ENCODE measurements at places on chromosomes 2 and 18. TPM values are rescaled to one million over a fixed set of nuclear protein-coding genes. Genes with fewer than 3 reads are reported as not detected.

REG1A gene
- not detected for total RNA-seq

GRCh38 chr2:207765547-207765946 is 4.2 kb downstream of the FZD5 start:
- H3K27me3 ChIP-seq = no peaks in the 10 kb centered on the region
- H3K36me3 ChIP-seq = peaks cover 33% of the 10 kb centered on the region
- DNase-seq = no peak

CFAP65 gene
- total RNA-seq = not detected

DNA sequence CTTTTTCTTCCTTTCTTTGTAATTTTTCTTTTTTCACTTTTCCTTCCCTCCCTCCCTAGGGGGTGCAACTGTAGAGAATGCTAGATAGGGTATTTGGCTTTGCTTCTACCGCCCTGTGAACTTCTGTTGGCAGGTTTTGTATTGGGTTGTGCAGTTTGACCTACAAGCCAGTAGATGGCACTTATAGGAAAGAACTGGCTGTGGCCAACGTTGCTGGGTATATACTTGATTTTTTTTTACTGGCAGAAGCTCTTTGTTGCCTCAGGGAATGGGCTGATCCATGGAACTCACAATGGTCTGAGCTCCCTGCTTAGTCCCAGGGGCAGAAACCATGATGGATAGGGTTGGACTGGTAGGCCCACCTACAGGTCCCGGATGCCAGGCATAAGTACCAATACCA is 1019.5 kb upstream of the LRRTM1 start:
- H3K36me3 ChIP-seq = no peaks in the 10 kb centered on the region
- H3K4me1 ChIP-seq = no peaks in the 10 kb centered on the region
- no peak overlapping the region for H3K27ac ChIP-seq
- H3K27me3 ChIP-seq = no peaks in the 10 kb centered on the region

- H3K4me3 ChIP-seq = no peak overlapping the region
- no peak overlapping the region for H3K27ac ChIP-seq
- DNase-seq = no peak
Measured at GRCh38 chr2:7034303-7034702, 117.1 kb downstream of the RNF144A start.

THSD7B gene
- total RNA-seq = 0.14 TPM

FASTKD2 gene
- total RNA-seq = 19.7 TPM

TMEM37 gene
- 23.8 TPM for total RNA-seq

FAM110C gene
- 4.8 TPM for total RNA-seq

GRCh38 chr2:134122610-134123009 is 131.3 kb upstream of the MGAT5 start:
- H3K27me3 ChIP-seq = no peaks in the 10 kb centered on the region
- no peaks in the 10 kb centered on the region for H3K36me3 ChIP-seq
- no peak for DNase-seq
- peaks cover 49% of the 10 kb centered on the region for H3K4me1 ChIP-seq
- H3K27ac ChIP-seq = no peak overlapping the region

GRCh38 chr18:37398248-37398920 is 167.2 kb downstream of the CELF4 start:
- no peak for DNase-seq
- peaks cover 6% of the 10 kb centered on the region for H3K4me1 ChIP-seq
- peaks cover 4% of the 10 kb centered on the region for H3K27me3 ChIP-seq
- H3K4me3 ChIP-seq = no peak overlapping the region
- no peak overlapping the region for H3K27ac ChIP-seq
- no peaks in the 10 kb centered on the region for H3K36me3 ChIP-seq

GRCh38 chr2:36432479-36432878 is 76.9 kb downstream of the CRIM1 start:
- no peak overlapping the region for H3K4me3 ChIP-seq
- H3K27me3 ChIP-seq = no peaks in the 10 kb centered on the region
- no peak overlapping the region for H3K27ac ChIP-seq
- no peaks in the 10 kb centered on the region for H3K36me3 ChIP-seq
- no peak for DNase-seq

DNA sequence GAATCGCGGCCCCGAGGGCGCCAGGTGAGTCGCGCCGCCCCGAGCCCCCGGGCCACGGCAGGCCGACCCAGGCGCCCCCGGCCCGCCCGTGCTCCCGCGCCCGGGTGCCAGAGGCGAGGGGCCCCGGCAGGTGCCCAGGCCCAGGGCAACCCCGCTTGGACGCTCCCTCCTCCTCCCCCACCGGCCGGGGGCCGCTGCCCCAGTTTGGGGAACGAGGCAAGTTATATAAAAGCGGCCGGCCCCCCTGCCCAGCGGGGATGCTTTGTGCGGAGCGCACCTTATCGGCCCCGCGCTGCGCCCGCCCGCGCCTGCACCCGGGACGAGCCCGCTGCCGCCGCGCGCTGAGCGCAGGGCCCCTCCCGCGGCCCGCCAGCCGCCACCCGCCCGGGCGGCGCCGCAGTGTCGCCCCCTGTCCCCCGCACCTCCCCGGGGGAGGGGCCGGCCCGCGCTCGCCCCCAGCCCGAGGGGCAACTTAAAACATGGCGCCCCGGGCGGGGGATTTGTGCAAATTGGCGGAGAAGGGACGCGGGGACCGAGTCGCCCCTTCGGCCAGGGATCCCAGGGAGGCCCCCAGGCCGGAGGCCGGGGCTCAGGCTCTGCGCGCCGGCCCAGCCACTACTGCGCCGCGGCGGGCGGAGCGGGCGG is 639 bp downstream of the EPB41L3 start:
- H3K4me3 ChIP-seq = peak overlapping the region; percentile 55
- H3K27me3 ChIP-seq = no peaks in the 10 kb centered on the region
- peak; percentile 66 for DNase-seq
- peak overlapping the region; percentile 33 for H3K27ac ChIP-seq

DNA sequence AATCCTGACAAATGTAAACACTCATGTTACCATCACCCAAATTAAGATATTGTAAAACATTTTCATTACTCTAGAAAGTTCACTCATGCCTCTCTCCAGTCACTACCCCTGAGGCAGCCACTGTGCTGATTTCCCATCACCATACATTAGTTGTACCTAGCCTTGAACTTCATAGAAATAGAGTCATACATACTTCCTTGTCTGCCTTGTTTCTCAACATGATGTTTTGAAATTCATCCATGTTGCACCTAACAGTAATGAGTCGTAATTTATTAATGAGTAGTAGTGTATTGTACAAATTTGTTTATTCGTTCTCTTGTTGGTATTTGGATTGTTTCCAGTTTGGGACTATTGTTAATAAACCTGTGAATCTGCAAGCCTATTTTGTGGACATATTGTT is 49.0 kb upstream of the TWSG1 start:
- no peak for DNase-seq
- no peak overlapping the region for H3K4me3 ChIP-seq

MC4R gene
- total RNA-seq = not detected

CUL3 gene
- total RNA-seq = 80.6 TPM

GRCh38 chr2:197838036-197838435 is 33.6 kb downstream of the PLCL1 start:
- peaks cover 12% of the 10 kb centered on the region for H3K4me1 ChIP-seq
- peak overlapping the region; percentile 36 for H3K4me3 ChIP-seq
- H3K27me3 ChIP-seq = no peaks in the 10 kb centered on the region
- H3K27ac ChIP-seq = peak overlapping the region; percentile 47

GRCh38 chr2:120552800-120553481 is 182.7 kb upstream of the GLI2 start:
- H3K27ac ChIP-seq = no peak overlapping the region
- peaks cover 22% of the 10 kb centered on the region for H3K4me1 ChIP-seq
- DNase-seq = peak; percentile 89
- no peaks in the 10 kb centered on the region for H3K36me3 ChIP-seq

GRCh38 chr2:76310894-76311633 is 600.3 kb upstream of the GCFC2 start:
- no peaks in the 10 kb centered on the region for H3K27me3 ChIP-seq
- DNase-seq = no peak
- no peak overlapping the region for H3K4me3 ChIP-seq
- no peaks in the 10 kb centered on the region for H3K36me3 ChIP-seq
- no peaks in the 10 kb centered on the region for H3K4me1 ChIP-seq

DSC2 gene
- total RNA-seq = 17.2 TPM

- no peaks in the 10 kb centered on the region for H3K27me3 ChIP-seq
- DNase-seq = peak; percentile 32
- no peak overlapping the region for H3K27ac ChIP-seq
Measured at GRCh38 chr18:48887905-48888772, 62.6 kb downstream of the SMAD7 start.

DNA sequence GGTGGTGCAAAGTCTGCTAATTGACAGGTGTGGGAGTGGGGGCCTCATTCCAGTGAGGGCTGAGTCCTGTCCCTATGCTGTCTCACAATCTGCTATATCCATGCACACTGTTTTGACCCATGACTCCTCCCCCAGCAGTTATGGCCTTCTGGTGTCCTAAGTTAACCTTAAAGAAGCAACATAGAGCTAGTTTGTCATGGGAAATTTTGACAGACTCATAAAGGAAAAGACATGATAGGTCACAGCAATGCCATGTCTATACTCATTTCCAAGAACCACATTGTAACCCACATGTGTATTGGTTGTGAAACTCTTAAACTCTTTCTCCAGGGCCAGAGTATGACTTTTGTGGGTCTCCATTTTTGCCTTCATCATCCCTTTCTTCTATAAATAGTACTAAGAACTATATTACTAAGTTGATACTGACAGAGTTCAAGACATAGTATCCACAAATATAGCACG is 78.2 kb upstream of the SLC1A4 start:
- no peak overlapping the region for H3K4me3 ChIP-seq
- DNase-seq = no peak
- no peaks in the 10 kb centered on the region for H3K36me3 ChIP-seq
- H3K27ac ChIP-seq = no peak overlapping the region

GRCh38 chr18:34978533-34978893 is 62.7 kb upstream of the MAPRE2 start:
- H3K27ac ChIP-seq = peak overlapping the region; percentile 64
- peak overlapping the region; percentile 77 for H3K4me3 ChIP-seq
- no peaks in the 10 kb centered on the region for H3K36me3 ChIP-seq
- DNase-seq = no peak
- no peaks in the 10 kb centered on the region for H3K27me3 ChIP-seq
- H3K4me1 ChIP-seq = peaks cover 5% of the 10 kb centered on the region

- no peaks in the 10 kb centered on the region for H3K4me1 ChIP-seq
- H3K27me3 ChIP-seq = no peaks in the 10 kb centered on the region
- no peak overlapping the region for H3K4me3 ChIP-seq
- H3K27ac ChIP-seq = no peak overlapping the region
- H3K36me3 ChIP-seq = no peaks in the 10 kb centered on the region
- DNase-seq = no peak
Measured at GRCh38 chr18:34001376-34001775, 223.3 kb downstream of the NOL4 start.

SERPINB13 gene
- not detected for total RNA-seq

EFEMP1 gene
- total RNA-seq = 301 TPM

CD207 gene
- total RNA-seq = 3.6 TPM

DNA sequence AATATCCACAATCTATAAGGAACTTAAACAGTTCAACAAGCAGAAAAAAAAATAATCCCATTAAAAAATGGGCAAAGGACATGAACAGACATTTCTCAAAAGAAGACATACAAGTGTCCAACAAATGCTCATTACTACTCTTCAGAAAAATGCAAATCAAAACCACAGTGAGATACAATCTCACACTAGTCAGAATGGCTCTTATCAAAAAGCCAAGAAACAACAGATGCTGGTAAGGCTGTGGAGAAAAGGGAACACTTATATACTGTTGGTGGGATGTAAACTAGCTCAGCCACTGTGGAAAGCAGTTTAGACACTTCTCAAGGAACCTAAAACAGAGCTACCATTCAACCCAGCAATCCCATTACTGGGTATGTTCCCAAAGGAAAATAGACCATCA is 7.2 kb upstream of the CRYGB start:
- no peak for DNase-seq
- H3K27ac ChIP-seq = no peak overlapping the region
- no peaks in the 10 kb centered on the region for H3K27me3 ChIP-seq
- H3K36me3 ChIP-seq = no peaks in the 10 kb centered on the region
- H3K4me1 ChIP-seq = no peaks in the 10 kb centered on the region

GALNT5 gene
- total RNA-seq = 40.2 TPM

- no peak for DNase-seq
- no peak overlapping the region for H3K27ac ChIP-seq
- no peaks in the 10 kb centered on the region for H3K27me3 ChIP-seq
- no peaks in the 10 kb centered on the region for H3K4me1 ChIP-seq
- H3K4me3 ChIP-seq = no peak overlapping the region
Measured at GRCh38 chr2:88834376-88834775, 142.9 kb downstream of the RPIA start.

DNA sequence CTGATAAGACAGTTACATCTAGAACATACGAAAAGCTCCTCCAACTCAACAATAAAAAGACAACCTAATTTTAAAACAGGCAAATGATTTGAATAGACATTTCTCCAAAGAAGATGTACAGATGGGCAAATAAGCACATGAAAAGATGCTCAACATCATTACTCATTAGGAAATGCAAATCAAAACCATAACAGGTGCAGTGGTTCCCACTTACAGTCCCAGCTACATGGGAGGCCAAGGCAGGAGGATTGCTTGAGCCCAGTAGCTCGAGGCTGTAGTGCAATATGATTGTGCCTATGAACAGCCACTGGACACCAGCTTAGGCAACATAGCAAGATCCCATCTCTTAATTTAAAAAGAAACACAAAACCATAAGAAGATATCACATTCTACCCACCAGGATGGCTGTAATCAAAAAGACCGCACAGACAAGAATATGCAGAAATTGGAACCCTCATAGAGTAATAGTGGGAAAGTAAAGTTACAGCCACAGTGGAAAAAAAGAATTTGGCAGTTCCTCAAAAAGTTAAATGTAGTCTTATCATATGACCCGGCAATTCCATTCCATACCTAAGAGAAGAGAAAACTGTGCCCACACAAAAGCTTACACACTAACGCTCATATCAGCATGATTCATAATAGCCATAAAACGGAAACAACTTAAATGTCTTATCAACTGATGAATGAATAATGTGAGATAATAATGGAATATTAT is 30.5 kb upstream of the ARMC9 start:
- no peak overlapping the region for H3K4me3 ChIP-seq
- no peak overlapping the region for H3K27ac ChIP-seq
- no peaks in the 10 kb centered on the region for H3K4me1 ChIP-seq
- peaks cover 65% of the 10 kb centered on the region for H3K36me3 ChIP-seq
- H3K27me3 ChIP-seq = no peaks in the 10 kb centered on the region

DNA sequence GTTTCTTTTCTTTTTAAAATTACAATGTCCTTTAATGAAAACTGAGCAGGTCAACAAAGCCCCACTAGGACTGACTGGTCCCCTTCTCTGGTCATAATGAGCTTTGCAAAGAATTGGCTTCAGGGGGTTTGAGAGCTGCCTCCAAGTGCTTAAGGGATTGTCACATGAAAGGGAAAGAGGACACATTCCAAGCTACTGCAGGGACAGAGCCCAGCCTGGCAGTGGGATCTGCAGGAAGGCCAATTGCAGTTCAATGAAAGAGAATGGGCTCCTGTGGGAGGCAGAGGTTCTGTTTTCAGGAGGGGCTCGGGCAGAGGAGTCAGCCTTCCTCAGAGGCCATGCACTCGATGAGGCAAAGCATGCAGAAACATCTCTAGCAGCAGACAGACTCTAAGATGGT is 84.1 kb upstream of the ACKR3 start:
- DNase-seq = no peak
- H3K27ac ChIP-seq = no peak overlapping the region
- no peaks in the 10 kb centered on the region for H3K4me1 ChIP-seq

GRCh38 chr2:121076885-121077549 is 208.0 kb downstream of the TFCP2L1 start:
- DNase-seq = peak; percentile 87
- H3K4me3 ChIP-seq = no peak overlapping the region
- H3K36me3 ChIP-seq = no peaks in the 10 kb centered on the region
- no peaks in the 10 kb centered on the region for H3K4me1 ChIP-seq
- H3K27ac ChIP-seq = no peak overlapping the region

SLC9A4 gene
- not detected for total RNA-seq
